Spleen (tissue), 13 donors: ENCODE measurements at places on chromosomes 16 and 17. TPM values are rescaled to one million over a fixed set of nuclear protein-coding genes. Genes with fewer than 3 reads are reported as not detected.

Gene RASD1
- 2.9 TPM for polyA plus RNA-seq

Gene KRT17
- 0.58 TPM for polyA plus RNA-seq

DNA sequence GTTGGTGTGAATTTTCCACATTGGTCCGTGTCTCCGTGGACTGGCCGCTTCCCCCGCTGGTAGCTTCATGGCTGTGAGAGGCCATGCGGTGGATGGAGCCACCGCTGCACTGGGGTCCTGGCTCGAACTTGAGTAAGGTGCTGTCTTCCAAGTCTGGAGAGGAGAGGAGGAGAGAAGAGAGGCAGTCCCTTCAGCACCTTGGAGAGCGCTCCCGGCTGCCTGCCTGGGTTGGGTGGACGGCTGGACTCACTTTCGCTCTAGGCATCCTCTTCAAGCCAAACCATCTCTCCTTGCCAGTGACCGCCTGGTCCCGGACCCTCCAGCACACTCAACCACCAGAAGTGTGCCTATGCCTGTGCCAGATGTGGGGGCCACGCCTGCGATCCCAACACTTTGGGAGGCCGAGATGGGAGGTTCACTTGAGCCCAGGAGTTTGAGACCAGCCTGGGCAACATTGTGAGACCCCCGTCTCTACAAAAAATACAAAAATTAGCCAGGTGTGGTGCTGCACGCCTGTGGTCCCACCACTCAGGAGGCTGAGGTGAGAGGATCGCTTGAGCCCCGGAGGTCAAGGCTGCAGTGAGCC is 6.2 kb downstream of the JPH3 start:
- peaks cover 4% of the 10 kb centered on the region for H3K4me1 ChIP-seq
- no peak for DNase-seq
- H3K27me3 ChIP-seq, result peaks cover 56% of the 10 kb centered on the region
- no peak overlapping the region for H3K4me3 ChIP-seq
- H3K27ac ChIP-seq, result no peak overlapping the region
- H3K36me3 ChIP-seq, result no peaks in the 10 kb centered on the region

- H3K4me1 ChIP-seq, result no peaks in the 10 kb centered on the region
- H3K4me3 ChIP-seq, result no peak overlapping the region
- H3K36me3 ChIP-seq, result no peaks in the 10 kb centered on the region
Observed at GRCh38 chr16:13013043-13013442, 111.6 kb downstream of the SHISA9 start.

Gene MEIOB
- polyA plus RNA-seq, result not detected

DNA sequence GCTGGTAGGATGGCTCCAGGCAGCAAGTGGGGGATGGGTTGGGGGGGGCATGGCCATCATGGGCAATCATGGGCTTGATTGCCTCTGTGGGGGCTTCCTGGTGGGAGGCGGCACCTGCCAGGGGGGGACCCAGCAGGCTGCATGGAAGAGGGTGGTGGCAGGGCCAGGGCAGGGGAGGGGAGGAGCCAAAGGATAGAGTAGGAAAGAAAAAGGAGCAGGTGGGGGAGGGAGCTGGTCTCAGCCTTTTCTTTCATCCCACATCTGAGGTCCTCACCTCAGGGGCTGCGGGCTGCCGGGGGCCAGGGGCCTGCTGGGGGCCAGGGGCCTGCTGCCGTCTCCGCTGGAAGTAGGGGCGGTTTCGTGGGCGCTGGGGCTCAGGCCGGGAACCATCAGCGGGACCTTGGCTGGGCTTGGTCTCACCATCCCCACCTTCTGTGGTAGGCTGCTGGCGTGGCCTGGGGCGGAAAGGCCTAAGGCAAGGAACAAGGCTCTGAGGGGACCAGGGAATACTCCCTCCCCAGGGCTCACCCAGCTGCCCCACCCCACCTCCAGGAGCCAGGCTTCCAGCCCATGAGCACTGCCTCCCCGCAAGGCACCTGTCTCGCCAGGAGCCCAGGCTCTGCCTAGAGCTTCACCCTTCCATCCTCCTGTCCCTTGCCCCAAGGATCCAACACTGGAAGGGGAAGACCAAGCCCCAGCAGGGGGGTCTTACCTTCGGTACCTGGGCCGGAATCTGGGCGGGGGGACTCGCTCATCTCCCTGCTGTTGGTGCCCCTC is 5.0 kb downstream of the YBX2 start:
- peaks cover 10% of the 10 kb centered on the region for H3K4me1 ChIP-seq
- H3K27ac ChIP-seq, result no peak overlapping the region
- H3K36me3 ChIP-seq, result no peaks in the 10 kb centered on the region
- no peak for DNase-seq
- peaks cover 15% of the 10 kb centered on the region for H3K27me3 ChIP-seq
- no peak overlapping the region for H3K4me3 ChIP-seq
